Activated naive CD4-positive, alpha-beta T cell treated with anti-CD3 and anti-CD28 coated beads for 36 hours (primary cell): ENCODE measurements at places on chromosomes 4 and X.

DNA sequence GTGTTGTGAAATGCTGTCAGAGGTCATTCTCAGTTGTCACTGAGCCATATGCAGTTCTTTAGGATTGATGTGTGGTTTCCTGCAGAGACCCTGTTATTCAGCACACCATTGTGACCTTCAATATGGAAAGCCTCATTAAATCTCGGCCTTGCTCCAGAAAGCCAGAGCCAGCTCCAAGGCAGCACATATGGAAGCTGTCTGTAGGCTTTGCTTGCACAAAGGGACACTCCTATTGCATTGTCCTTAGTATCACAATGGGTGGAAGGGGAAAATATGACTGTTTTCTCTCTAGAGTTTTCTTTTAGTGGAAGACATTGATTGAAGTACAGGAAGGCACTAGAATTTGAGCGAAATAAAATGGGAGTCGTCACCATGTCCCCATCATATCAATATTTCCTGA lies 179.0 kb downstream of the CEP135 start:
- no peak for DNase-seq

- DNase-seq, result peak; percentile 73
Observed at GRCh38 chrX:102155806-102156179, at the start of gene BEX5. BEX5 (minus strand) TSS chrX:102155977; CDS start chrX:102154265, 1,712 bp downstream.

DNA sequence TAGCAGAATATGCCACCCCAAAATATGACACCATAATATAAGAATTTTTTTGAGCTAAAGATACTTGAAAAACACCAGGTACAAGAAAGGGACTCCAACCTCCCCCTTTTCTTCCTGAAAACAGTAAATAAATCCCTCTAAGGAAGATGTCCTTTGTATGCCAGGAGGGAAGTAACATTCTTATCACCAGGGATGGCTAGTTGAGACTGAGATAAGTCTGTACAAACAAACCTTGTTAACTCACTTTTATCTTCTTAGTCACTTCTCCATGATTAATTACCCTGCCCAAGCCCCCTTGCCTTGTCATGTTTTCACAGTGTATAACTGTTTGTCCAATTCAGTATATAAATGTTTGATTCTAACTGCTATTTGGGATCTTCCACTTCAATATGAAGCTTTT lies 888.0 kb downstream of the PCDH18 start:
- DNase-seq, result no peak

GRCh38 chr4:72797486-72797885 lies 228.5 kb upstream of the ADAMTS3 start:
- DNase-seq, result no peak

DNA sequence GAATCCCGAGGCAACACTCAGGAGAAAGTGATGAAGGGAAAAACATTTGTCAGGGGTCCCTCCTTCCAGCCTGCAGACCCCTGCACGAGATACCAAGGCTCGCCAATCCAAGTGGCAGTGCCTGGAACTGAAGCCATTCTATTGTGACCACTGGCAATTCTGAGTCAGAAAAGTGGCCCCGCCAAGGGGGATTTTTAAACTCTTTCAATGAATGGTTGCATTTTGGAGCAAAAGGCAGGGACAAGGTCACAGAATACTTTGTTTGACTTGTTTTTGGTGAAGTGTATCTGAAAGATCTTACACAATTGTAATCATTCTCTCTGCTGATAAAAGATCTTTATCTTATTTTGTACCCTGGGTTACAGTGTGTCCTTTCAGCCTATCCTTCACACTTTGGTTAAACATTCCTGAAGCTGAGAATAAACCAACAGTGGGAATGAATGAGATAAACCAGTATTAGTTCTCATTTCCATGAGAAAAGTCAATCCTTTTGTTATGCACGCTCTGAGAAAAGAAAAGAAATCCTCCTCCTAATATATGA lies 115.9 kb upstream of the PDLIM3 start:
- DNase-seq, result no peak

DNA sequence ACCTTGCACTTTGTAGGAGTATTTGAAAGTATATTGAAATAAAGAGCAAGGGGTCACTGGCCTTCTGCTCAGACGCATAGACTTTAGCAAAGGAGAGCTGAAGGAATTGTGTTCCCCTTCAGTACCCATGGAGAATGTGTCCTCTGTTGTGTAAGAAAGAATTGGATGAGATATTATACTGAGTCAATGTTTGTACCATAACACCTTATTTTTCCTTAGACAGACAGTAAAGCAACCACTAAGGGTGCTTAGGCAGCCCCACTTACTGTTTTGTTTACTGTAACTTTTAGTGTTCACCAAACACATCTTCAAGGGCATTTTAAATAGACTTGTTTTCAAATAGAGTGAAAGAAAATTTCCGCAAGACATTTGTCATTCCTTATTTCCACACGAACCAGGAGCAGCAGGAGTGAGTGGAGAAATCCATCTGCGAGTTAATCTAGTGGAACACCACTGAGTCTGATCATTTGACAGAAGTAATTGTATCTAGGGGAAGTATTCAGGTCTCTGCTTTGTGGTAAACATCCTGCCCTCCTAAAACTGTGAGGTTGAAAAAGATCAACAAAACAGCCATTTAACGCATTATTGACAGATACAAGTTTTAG lies 89.5 kb downstream of the SLIT2 start:
- no peak for DNase-seq

DNA sequence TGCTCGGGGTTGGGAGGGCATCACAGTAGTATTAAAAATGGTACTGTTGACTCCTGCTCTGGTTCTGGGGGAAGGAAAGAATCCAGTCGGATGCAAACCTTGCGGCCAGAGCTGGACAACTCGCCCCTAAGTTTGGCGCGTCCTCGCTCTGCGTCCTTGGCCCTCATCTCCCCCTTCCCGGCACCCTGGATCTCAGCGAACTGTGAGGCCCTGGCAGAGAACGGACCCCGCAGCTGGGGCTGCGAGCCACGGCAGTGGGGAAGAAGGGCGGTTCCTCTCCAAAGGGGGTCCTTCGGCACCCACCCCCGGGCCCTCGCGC lies 14.0 kb downstream of the ARHGEF6 start:
- DNase-seq, result no peak

DNA sequence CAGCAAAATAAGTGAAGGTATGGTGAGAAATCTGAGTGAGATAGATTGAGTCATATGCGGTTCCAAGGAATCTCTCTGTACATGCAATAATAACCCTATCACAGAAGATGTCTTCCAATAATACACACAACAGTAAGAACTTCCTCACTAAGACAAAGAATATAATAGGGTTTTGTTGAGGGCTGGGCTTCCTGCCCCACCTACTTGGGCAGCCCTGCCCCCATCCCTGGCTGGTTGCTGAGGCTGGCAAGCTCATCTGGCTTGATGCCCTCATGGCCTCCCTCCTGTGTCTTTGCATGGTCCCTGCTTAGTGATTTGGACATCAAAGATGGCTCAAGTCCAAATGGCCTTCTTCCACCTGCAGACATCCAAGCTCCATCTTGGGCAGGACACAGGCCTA lies 2.7 kb downstream of the GEMIN8 start:
- no peak for DNase-seq

GRCh38 chr4:129378364-129378763 lies 282.4 kb downstream of the C4orf33 start:
- no peak for DNase-seq

DNA sequence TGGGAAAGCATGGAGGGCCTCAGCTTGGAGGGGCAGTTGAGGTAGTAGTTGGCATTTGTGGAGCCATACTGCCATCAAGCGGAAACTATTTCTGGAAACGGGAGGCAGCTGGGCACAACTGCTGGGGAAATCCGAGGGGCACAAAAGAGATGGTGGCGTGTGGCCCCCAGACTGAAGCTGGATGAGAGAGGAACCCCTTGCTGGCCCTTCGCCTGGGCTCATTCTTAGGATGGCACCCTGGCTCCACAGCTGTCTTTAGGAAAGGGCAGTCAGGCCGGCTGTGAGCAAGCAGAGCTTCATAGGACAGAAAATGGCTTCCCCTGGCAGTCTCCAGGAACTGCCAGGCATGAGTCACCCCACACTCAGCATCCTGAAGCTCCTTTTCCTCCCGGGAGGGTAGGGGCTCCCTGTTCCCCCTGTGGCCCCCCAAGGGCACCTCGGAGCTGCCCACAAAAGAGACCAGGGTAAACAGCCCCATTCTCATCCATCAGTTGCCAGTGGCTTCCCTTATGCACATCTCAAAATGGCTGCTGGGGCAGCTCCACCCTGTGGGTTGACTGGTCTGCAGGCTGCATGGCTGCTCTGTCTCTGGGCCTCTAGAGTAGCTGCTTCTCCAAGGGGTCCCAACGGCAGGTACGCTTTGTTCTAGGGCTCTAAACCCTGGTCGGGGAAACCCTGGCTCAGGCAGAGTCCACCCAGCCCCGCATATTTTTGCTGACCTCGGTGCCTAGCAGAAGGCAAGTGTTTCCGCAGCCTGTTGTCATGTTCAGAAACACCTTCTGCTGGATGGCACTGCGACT lies 64.7 kb downstream of the NBDY start:
- no peak for DNase-seq

DNA sequence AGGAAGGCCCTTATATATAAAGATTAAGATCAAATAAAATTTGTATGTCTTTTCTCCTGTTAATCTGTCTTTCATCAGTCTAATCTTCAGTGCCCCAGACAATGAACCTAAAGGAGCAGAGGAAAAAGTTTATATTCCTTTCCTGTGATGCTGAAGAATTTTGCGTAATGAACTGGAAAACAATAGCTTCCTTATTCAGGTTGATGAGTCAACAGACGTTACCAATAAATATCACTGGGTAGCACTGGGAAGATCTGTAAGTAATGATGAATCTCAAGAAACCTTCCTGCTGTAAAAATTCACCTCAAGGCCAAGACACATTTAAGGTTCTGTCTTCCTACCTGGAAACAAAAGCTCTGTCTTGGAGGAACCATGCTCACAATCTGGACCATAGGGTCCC lies 25.5 kb downstream of the CDKN2AIP start:
- DNase-seq, result no peak

- DNase-seq, result no peak
Observed at GRCh38 chrX:84475101-84475500, 27.2 kb downstream of the HDX start.

GRCh38 chrX:1391370-1391706 lies 575 bp downstream of the SLC25A6 start:
- no peak for DNase-seq
